Stimulated activated CD8-positive, alpha-beta memory T cell treated with anti-CD3 and anti-CD28 coated beads, Interleukin-7, amount 100 ng/mL, for 48 hours (primary cell): ENCODE measurements at places on chromosomes 5 and 9.

DNA sequence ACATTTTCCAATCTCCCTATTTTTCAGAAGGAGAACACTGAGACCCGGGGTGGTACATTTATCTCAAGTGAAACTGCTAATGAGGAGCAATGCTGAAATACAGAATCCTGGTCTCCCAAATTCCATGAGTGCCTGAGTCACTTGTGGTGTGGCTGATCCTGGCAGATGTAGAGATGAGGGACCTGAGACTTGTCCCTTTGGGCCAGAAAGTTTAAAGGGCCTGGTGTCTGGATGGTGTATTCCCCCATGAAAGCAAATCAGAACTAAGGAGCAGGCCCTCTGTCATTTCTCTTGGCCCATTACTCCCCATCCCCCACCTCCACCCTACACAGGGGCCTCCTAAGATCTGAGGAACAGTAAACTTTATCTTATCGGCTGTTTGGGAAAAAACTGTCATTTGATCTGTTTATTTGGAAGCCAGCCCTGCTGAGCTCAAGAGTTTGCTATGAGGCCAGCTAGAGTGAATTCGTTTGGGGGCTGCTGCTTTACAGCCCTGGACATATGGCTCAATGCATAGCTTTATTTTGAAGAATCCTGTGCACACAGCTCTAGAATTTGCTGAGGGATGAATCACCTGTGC, 140.3 kb downstream of the LHFPL2 start:
- DNase-seq, result no peak

- no peak for DNase-seq
These were observed 13.4 kb downstream of the ADAM19 start for GRCh38 chr5:157562111-157562581.

DNA sequence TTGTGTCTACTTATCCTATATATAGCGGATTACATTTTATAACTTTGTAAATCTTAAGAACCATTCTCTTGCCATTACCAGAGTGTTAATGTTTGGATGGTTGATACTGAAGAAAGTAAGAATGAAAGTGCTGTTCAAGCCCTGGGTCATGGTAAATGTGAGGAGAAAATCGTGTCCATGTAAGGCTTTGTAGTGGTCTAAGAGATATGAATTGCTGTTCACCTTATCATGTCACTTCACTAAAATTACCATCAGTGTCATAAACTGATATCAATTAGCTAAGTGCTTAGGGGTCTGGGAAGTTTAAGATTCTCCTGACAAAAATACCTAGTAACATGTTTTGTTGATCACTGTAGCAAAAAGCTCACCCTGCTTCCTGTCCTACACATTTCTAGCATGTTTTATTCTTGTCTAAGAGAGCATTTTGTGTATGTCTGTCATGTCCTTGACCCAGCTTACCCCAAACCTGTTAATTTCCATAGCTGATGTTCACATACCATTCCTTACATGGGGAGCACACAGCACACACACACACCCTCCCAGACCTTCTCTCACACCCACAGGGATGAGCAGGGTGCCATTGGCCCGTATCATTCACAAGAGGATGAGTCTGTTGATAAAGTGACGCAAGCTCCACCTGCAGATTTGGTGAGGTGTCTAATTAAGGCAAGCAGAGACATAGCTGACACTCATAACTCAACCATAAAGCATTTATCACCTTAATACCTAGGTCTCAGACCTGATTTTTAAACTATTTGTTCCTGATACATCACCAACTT, 125.1 kb upstream of the PAM start:
- DNase-seq, result no peak

DNA sequence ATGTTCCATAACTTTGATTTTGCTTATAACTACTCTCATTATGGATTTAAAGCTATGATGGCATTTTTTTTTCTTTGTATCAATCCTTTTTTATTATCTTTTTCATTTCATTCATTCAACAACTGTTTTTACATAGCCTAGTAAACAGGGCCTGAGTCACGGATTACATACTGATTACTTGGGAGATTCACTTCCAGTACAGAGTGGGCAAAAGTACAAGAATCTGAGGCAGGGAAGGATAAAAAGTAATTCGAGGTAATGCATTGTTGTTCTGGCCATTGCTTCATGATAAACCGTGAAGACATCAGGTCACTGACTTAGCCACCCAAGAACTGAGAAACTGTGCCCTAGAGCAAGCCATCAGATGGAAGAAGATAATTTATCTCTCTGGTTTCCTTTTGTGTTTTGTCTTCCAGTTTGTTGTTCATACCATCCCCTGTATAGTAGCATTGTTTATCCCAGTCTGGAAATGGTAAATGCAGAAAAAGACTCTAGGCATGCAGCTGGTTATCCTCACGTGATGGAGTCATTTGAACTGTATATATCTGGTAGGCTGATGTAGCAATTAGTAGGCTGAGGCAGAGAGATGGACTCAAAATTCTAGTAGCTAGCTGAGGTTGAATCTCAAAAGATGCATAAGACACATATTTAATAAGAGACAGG, 145.6 kb downstream of the CNTLN start:
- DNase-seq, result no peak

- DNase-seq, result no peak
These were observed 70.5 kb downstream of the ADAMTSL1 start for GRCh38 chr9:18544456-18544855.

- DNase-seq, result no peak
These were observed 402.1 kb upstream of the BRINP1 start for GRCh38 chr9:119771341-119771740.

- DNase-seq, result no peak
These were observed 27.5 kb downstream of the CEL start for GRCh38 chr9:133089271-133089671.

GRCh38 chr9:93565089-93565488, 11.3 kb upstream of the PHF2 start:
- no peak for DNase-seq

DNA sequence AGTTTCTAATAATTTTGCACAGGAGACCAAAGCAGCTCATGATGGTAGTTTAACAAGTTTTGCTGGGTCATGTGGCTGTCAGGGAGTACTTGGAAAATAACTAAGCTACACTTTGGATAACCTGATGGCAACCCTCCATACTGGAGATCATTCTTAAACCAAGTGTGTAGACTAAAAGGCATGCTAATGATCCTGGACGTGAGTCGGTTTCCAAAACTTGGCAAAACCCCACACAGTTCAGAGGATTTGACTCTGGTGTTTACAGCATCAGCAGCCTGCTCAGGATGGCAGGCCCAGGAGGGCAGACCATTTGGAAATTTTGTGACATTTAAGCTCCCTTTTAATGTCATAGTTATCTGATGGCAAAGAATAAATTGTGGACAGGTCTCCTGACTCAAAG, 196.5 kb upstream of the EFNA5 start:
- DNase-seq, result no peak

- no peak for DNase-seq
These were observed 9.8 kb upstream of the FTMT start for GRCh38 chr5:121841892-121842291.

DNA sequence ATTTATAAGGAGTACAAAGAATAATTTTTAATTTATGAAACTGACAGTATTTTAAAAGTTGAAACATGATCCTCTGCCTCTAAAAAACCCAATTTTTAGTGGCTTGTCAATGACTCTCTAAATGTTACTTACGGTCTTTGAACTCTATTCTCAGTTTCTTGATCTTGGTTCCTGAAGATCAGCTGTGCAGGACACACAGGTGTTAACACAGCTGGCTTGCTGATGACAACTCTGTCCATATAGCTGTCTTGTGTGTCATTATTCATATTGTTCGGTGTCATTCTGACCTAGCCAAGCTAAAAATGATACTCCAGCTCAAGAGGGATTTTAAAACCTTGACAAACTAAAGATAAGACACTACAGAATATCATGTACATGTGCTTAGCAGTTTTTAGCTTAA, 314.5 kb downstream of the CCDC171 start:
- DNase-seq, result no peak

DNA sequence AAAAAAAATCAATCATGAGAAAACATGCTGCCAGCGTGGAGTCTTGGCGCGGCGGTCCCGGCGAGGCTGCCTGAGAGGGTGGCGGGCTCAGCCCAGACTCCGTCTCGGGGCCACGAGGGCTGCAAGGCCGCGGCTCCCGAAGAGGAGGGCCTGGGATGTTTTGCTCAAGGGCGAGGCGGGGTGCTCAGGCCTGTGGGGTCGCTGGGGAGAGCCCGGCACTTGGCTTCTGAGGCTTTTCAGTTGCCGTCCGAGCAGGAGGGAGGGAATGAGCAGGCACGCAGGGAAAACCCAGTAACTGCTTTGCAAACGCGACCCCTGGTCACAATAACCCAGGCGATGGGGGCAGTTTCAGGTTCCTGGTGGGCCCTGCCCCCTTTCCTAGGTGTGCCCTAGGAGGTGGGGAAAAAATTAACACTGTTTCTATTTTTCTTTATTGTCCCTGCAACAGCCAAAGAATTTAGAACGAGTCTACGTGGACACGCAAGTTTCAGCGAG, 3.2 kb upstream of the IRX2 start:
- no peak for DNase-seq

DNA sequence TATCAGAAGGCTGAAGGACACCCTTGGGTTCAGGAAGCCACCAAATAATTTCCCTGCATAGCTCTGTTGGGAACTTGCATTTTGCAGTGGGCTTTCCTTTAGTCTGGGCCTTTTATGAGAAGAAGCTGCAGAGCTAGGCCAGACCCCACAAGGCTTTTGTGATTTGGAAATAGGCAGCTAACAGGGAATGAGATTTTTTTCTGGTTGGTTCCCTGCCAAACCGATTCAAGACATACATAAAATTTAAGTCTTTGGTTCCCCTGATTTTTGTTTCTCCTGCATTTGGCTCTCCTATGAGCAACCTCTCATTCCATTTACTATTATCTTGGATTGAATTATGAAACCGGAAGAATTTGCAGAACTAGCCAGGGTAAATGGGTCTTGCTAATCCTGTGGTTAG, 81.5 kb upstream of the PTCH1 start:
- DNase-seq, result no peak

DNA sequence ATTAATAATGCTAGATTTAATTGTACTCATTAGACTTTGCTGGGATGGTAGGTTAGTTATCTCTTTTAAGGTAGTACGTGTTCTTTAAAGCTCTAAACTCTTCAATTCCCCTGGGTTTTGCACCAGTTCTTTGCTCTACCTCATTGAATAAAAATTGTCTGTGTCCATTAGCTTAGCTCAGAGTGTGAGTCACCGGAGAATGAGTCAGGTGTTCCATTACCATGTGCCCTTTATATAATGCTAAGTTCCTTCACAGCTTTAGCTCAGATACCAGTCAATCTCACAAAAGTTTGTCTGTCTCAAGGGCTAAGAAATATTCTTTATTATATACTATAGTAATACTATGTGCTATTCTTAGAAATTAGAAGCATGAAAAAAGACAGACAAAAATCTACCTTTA, 339.4 kb downstream of the PRELID2 start:
- no peak for DNase-seq

DNA sequence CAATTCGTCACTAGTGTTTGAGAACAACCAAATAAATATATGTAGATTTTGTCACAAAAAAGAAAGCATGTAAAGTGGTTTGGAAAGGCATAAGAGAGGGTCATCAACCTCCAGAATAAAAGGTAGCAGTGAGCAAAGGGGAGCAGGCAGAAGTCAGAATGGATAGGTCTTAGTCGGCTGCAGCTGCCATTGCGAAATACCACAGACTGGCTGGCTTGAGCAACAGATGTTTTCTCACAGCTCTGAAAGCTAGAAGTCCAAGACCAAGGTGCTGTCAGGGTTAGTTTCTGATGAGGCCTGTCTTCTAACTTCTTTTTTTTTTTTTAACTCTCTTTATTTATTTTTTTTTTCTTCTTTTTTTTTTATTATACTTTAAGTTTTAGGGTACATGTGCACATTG, 208.1 kb upstream of the PIK3R1 start:
- no peak for DNase-seq

GRCh38 chr5:147248561-147248960, 13.7 kb downstream of the STK32A start:
- no peak for DNase-seq

DNA sequence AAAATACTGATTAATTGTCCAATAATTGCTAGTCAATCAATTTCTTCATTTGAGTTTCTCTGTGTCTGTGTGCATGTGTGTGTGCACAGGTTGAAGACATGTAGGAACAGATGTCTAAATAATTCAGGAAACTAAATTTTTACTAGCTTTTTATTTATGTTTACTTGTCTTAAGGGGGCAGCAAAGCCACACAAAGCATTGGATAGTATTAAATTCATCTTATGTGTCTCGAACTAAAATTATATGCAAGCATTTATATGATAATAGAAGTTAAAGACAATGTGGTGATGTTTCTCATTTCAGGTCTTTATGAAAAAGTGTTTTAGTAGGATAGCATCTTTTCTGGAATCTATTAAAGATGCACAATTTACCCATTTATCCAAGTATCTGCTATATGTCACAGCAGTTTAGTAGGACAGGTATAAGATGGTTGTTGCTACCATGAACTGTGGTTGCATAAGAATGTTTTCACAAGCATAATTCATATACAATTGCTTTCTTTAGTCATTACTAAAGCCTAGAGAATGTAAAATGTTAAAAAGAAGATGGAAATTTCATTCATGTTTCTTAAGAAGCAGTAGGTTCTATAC, 784.6 kb upstream of the NUDT12 start:
- no peak for DNase-seq

DNA sequence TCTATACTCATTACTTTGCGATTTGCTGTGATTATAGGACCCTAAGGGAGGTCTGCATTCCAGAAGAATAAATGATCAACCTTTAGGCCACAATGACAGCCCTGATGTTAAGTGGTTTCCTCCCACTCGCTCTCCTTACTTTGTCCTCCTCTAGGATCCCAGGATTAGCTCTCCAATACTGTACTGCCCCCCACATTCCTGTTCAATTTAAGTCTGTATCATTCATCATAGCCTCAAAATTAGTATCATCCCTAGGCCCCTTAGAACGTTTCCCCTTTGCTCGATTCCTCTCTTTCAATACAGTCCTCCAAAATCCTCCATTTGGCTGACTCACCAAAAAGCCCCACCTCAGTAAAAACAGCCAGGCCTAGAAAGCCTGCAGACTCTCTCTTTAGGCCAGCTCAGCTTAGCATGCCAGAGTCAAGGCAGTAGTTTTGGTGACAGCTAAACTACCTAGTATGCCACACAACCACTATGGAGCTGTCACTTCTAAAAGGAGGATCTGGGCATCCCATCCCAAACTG, 24.4 kb downstream of the RNF145 start:
- DNase-seq, result no peak

DNA sequence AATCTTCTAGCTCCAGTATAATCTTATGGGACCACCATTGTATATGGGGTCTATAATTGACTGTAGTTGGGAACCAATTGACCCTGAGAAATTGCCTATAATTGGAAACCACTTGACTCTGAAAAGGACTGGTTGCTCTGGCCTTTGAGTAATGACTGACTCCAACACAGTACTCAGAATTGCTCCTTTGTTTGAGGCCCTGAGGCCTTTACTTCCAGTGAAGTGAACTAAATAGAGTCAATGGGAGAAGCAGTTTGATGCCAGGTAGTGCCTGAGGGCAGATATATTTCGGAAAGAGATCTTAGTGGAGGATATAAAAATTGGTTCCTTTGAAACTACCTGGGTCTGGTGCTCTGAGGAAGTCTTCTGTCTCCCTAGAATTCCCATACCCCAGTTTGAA, 16.0 kb upstream of the TMEM171 start:
- DNase-seq, result no peak

- DNase-seq, result peak; percentile 53
These were observed 85.7 kb upstream of the MELK start for GRCh38 chr9:36486933-36487481.

- DNase-seq, result no peak
These were observed 9.1 kb upstream of the GNAQ start for GRCh38 chr9:78040726-78041125.
